ENCODE measurements at places on chromosomes 3 and 15.
A peak's percentile ranks its signal among the peaks of the same experiment; 100 is the strongest.

GRCh38 chr15:94335616-94336015, 104.3 kb downstream of the MCTP2 start:
- no peak for DNase-seq

DNA sequence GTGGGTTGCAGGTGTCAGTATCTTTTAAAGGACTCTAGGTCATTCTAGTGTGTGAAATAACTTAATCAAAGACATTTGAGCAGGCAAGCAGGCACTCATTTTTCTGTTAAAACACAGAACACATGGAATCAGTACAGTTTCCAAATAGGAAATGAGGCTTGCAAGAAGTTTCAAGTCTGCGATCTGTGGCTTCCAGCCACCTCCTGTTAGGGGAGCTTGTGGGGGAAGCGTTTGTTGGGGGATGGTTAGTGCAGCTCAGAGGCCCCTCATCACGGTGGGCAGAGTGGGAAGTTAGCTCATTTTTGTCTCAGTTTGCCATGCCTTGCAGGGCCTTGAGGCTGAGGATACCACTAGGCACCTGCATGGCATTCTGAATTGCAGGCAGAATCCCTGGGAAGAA, 59.9 kb downstream of the SLC6A11 start:
- no peak for DNase-seq

- no peak for DNase-seq
Measured at GRCh38 chr15:29051422-29051821, 165.6 kb downstream of the APBA2 start.

DNA sequence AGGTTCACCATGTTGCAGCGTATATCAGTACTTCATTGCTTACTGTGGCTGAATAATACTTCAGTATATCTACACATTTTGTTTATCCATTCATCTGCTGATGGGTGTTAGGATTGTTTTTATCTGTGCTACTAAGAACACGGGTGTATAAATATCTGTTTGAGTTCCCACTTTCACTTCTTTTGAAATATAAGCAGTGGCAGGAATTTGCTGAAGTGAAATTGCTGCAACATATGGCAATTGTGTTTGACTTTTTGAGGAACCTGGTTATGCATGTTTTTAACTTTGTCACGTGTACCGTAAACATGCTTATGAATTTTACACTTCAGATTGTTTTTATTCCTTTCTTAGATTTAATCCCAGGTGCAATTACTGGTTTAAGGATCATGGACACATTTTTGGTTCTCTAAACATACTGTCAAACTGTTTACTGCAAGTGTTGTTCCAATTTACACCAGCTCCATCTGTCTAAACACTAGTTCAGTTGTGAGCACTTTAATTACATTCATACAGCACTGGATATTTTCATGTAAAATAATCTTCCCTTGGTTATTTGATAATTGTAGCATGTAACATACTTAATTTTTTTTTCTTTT, 23.1 kb downstream of the TRAK1 start:
- DNase-seq, result peak; percentile 69

DNA sequence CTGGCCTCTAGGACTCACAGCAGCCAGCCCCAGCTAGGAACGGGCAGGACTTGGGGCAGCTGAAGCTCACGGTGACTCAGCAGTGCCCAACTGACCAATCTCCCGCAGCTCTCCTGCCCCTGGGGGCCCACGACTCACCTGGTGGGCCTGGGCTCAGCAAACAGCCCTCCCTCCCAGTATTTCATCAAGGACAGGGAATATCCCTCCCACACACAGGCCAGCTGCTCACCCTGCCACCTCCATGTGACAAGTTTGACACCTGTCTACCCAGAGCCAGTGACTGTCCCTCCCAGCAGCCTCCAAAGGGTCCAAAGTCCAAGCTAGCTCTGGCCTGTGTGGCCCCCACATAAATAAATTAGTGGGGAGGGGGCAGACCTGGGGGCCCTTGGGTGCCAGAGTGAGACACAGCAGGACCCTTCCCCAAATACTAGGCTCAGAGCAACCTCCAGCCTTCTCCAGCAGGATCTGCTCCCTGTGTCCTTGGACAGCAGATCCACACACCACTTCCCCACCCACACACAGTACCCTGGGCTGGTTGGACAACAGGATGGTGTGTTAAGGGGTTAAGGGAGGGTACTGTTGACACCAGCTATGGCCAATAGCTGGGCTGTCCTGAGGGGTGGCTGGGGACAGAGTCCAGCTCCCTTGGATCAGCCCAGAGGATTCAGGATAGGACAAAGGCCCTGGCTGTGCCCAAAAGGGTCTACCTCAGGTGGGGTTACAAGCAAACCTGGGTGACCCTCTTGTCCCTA, 4.3 kb downstream of the GNAT1 start:
- DNase-seq, result no peak

DNA sequence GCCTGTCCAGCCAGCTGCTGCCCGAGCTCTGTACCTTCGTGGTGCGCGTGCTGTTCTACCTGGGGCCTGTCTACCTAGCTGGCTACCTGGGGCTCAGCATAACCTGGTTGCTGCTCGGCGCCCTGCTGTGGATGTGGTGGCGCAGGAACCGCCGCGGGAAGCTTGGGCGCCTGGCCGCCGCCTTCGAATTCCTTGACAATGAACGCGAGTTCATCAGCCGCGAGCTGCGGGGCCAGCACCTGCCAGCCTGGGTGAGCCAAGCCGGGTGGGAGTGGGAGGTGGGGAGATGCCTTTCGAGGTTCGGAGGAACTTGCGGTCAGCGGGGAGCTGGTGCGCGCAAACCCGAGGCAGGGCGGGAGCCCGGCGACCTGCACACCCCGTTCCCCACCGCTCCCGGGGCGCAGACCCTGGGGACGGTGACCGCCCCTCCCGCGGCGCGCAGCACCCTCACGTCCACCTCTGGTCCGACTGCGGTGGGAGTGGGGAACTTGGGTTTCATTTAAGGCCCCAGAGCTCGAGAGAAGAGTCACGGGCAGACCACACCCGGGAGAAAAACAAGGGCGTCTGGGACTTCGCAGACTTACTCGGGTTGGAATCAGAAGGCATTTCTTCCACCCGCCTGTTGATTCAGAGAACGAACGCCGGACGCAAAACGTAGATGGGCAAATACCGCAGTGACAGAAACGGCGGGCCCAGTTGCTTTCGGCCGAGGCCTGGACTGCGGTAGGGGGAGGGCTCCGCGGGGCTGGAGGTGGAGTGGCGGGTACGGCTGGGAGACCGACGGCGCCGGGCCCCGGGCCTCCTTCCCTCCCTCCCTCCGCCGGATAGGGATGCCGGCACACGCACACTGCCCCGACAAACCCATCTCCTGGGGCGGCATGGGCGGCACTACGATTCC, 708 bp downstream of the ESYT3 start:
- DNase-seq, result no peak

- DNase-seq, result peak; percentile 38
Measured at GRCh38 chr15:76996526-76997401, 1.8 kb downstream of the PSTPIP1 start.

- peak; percentile 88 for DNase-seq
Measured at GRCh38 chr3:49500732-49501609, 30.9 kb downstream of the DAG1 start.

- no peak for DNase-seq
Measured at GRCh38 chr3:157794771-157795170, 291.6 kb upstream of the VEPH1 start.

- DNase-seq, result no peak
Measured at GRCh38 chr3:100045696-100046095, 68.6 kb downstream of the FILIP1L start.

- DNase-seq, result no peak
Measured at GRCh38 chr3:102714567-102714966, 279.8 kb downstream of the ZPLD1 start.

- no peak for DNase-seq
Measured at GRCh38 chr3:1942781-1943180, 155.9 kb upstream of the CNTN4 start.

- no peak for DNase-seq
Measured at GRCh38 chr15:53984221-53984620, 6.0 kb downstream of the UNC13C start.
